ENCODE measurements at places on chromosomes 5 and 9.

DNA sequence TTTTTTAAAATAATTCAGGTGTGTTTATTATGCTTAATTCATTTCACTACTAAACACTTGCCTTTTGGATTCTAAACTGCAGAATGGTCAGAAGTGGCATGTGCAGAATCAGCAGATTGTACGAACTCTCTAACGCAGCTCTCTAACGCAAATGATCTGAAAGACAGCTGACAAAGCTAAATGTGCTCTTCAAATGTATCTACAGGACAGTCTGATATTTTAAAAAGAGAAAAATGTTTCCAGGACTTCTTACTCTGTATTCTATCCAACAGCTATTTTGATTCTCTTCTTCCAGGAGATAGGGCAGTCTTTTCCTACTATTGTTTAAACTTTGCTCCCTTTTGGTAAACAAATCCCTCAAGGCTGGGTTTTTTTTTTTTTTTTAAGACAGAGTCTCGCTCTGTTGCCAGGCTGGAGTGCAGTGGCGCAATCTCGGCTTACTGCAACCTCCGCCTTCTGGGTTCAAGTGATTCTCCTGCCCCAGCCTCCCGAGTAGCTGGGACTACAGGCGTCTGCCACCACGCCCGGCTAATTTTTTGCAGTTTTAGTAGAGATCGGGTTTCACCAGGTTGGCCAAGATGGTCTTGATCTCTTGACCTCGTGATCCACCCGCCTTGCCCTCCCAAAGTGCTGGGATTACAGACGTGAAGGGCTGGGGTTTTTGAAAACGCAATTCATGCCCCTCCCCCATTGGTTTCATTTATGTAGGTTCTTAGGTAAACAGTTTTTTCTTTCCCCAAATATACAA lies 1.2 kb downstream of the NMRK1 start:
- no peak for DNase-seq

DNA sequence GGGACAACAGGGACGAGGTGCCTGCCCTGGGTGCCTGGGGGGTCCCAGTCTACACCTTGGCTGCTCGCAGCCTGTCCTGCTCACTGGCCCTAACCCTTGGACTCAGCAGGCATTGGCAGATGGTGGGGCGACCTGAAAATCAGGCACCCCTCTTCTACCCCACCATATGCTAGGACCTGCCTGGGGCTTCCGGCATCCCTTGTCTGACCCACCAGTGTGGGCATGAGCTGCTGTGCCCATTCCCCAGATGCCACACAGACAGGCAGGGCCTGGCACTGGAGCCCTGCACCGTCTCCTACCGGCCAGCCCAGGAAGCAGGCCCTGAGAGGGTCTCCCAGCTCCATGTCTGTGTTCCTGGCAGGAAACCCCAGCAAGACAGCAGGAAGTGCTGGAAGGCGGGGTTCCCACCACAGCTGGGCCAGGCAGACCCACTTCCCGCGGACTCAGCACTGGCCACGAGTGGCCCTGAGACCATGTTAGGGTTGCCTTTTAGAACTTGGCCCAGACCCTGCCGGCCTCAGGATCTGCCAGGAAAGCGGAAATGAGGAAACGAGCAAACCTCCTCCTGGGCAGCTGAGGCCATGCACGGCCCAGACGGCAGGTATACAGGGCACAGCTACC lies 3.1 kb downstream of the NINJ1 start:
- DNase-seq, result no peak

DNA sequence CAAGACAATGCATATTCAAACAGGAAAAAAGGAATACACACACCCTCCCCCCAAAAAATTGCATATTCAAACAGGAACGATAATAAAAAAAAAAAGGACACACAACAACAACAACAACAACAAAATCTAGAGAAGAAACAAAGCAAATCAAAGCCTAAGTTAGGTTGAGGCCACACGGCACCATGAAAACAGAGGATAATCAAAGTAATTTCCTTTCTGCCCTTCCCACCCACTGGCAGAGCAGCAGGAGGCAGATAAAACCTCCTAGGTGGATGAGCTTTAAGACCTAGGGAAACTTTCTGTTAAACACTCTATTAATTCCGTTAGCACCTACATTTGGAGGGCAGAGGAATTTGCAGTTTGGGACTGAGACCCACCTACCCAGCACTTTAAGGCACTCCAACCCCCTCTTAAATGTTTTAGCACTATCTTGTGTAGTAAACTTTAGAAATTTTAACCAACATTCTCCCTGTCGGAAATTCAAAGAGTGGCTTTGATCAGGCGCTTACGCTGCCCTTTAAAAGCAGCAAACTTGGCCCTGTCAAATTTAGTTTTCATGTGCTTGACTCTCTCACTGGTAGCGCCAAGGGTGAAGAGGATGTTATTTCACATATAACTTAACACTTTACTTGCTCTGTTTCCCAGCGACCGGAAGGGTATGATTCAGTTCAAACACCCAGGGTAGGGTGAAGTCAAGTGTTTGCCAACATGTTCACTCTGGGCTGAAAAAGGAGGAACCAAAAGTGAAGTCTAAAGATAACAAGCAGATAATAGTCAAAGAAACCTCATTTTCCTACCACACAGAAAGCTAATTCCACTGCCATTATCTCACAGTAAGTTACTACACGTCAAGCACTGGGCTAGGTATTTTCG lies 9.2 kb downstream of the ENC1 start:
- peak; percentile 82 for DNase-seq

DNA sequence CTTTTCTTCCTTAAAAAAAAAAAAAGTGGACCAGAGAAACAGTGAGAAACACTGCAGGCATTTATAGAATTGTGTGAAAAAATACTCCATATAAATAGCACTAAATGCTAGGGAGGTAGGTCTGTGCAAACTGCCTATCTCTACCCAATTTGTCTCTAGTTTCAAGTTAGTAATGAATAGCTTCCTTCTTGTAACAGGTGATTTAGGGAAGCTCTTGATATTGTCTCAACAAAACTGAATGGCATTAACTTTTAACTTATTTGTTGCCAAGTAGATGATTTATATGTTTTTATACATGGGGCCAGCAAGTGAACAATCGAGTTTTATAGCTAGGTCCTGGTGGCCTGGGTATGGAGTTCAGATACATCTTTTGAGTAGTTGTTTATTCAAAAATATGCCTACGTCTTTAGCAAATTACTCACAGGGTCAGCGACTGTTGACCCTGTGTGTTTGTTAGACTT lies 283.6 kb downstream of the NR3C1 start:
- no peak for DNase-seq

GRCh38 chr5:6755941-6756340 lies 42.7 kb downstream of the TENT4A start:
- no peak for DNase-seq

DNA sequence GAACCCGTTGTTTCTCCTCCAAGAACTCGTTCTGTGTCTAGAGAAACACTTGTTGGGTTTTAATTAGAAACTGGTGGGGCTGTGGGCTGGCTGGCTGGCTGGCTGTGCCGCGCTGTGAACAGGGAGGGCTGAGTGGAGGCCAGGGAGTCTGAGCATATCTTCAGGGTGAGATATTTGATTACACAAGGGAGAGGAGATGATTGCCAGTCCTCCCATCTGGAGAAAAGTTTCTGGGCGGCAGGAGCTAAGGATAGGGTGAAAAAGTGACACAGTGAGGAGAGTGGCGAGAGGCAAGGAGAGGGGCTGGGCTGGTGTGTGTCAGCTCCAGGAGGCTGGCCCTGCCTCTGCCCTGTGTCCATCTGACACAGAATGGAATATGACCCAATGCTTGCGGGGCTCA lies 63.0 kb downstream of the GDNF start:
- no peak for DNase-seq

- no peak for DNase-seq
These were observed 293.0 kb downstream of the CDH12 start for GRCh38 chr5:22560147-22560546.

GRCh38 chr9:93900436-93900819 lies 54.7 kb downstream of the BARX1 start:
- no peak for DNase-seq

Measured in GM06990 (cell line).